ENCODE measurements at places on chromosomes 4 and X.

DNA sequence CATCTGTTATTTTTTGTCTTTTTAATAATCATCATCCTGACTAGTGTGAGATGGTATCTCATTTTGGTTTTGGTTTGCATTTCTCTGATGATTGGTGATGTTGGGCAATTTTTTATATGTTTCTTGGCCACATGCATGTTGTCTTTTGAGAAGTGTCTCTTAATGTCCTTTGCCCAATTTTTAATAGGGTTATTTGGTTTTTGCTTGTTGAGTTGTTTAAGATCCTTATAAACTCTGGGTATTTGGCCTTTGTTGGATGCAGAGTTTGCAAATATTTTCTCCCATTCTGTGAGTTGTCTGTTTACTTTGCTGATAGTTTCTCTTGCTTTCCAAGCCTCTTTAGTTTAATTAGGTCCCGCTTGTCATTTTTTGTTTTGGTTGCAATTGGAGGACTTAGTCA is 152.1 kb upstream of the MED14 start:
- no peak for DNase-seq

DNA sequence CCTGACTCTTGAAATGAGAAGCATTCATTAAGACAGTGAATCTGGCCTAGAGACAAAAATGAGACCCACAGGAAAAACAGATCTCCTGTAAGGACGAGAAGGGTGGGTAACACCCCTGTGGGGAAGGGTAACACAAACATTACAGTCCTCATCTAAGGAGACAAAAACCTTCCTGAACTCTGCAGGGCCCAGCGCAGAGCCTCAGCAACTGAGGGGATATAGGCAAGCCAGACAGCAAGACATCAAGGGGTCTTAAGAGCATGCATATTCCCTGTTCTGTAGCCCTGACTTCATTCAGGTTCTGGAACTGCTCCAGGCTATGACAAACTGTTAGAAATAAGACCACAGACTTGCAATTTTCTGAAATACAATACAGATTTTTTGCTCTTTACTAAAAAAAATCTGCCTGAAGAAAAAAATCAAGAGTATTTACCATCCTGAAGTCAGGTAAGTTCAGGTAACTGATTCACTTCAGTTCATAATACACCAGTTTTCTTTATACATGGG is 15.5 kb downstream of the COX18 start:
- no peak for DNase-seq

- DNase-seq = no peak
Measured at GRCh38 chr4:56979421-56980072, 851 bp downstream of the POLR2B start.

DNA sequence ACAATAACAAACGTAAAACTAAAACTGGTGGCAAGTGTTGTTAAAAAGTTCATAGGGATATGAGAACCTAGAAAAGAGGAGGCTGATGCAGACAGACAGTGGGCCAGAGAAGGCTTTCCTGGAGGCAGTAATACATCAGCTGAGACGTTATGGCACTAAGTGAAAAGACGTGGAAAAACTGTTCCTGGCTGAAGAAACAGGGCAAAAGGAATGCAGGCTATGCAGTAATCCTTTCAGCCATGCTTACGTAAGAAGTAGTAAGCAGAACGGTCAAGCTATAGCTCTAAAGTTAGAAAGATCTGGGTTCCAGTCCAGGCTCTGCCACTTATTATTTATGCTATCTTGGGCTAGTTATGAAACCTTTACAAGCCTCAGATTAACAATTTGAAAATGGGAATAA is 6.4 kb downstream of the LAMTOR3 start:
- DNase-seq = no peak

- no peak for DNase-seq
Measured at GRCh38 chr4:152998861-152999260, 62.7 kb downstream of the FHDC1 start.

DNA sequence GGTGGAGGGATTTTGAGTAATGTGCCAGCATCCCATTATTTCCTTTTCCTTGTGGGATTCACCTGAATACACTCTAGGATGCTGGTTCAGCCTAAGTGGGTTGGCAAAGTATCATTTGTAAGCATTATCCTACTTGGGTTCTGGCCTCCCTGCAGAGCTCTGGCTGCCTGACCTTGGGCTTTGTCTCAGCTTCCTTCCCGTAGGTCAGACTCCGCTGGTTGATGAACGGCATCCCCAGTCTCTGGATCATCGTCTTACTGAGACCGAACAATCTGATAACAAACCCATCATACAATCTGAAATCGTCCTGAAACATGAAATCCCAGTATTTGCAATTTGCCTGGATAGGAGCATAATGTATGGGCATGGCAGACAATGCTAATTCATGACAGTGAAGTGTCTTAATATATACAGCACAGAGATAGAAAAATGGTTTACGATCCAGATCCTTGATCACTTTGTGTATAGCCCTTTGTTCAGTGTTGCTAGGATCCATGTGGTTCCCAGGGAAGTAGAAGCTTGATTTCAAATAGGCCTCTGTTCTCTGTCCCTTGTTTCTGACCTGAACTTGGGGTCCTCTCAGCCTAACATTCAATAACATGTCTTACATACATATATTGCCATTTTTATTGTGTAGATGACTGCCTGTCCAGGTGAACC is 5.5 kb downstream of the MID2 start:
- DNase-seq = no peak

GRCh38 chr4:124085561-124086180 is 626.9 kb downstream of the ANKRD50 start:
- no peak for DNase-seq

GRCh38 chr4:7999279-7999678 is 59.6 kb upstream of the AFAP1 start:
- no peak for DNase-seq

GRCh38 chr4:53378171-53378482 is 686 bp downstream of the FIP1L1 start:
- DNase-seq = no peak

GRCh38 chrX:75118296-75118695 is 37.8 kb downstream of the ABCB7 start:
- DNase-seq = no peak

GRCh38 chrX:151984328-151984727 is 9.9 kb upstream of the GABRE start:
- DNase-seq = no peak

GRCh38 chrX:28997706-28998463 is 410.6 kb downstream of the IL1RAPL1 start:
- no peak for DNase-seq

GRCh38 chr4:168317621-168318020 is 931 bp downstream of the DDX60 start:
- no peak for DNase-seq
